Stimulated activated CD4-positive, alpha-beta T cell treated with anti-CD3 and anti-CD28 coated beads, Interleukin-4, amount 100 ng/mL, for 4 hours (primary cell): ENCODE measurements at places on chromosomes 6 and 20.

- DNase-seq, result no peak
Measured at GRCh38 chr6:56516003-56516402, 126.7 kb downstream of the DST start.

DNA sequence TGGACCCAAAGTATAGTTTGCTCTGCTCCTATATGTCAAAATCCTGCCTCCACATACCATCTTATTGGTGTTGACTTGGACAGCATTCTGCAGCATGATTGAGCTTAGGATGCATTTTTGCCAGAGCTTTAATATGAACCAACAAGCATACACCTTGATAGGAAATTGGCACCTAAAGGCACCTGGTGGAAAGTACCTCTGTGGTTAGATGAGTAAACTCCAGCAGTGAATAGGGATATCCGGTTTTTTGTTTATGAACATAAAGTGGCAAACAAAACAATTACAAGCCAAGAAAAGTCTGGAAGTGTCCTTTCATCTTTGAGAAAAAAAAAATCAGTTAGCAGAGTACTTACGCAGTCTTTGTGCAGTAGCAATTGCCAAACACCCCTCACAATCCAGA lies 6.2 kb upstream of the CYP24A1 start:
- DNase-seq, result no peak

GRCh38 chr6:150142097-150142669 lies 661 bp upstream of the PPP1R14C start:
- no peak for DNase-seq

- DNase-seq, result no peak
Measured at GRCh38 chr6:33993091-33993490, 152.8 kb downstream of the GRM4 start.

DNA sequence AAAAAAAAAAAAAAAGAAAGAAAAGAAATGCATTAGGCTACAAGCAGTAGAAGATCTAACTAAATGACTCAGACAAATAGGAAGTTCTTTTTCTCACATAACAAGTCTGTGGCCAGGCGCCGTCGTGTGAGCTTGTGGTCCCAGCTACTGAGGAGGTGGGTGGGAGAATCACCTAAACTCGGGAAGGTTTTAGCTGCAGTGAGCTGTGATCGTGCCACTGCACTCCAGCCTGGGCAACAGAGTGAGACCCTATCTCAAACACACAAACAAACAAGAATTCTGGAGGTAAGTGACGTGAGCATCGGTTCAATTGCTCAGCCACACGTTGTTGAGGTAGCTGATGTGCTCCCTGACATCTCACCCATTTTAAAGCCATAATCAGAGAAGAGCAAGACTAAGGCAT lies 37.9 kb upstream of the SLC23A2 start:
- DNase-seq, result peak; percentile 16

DNA sequence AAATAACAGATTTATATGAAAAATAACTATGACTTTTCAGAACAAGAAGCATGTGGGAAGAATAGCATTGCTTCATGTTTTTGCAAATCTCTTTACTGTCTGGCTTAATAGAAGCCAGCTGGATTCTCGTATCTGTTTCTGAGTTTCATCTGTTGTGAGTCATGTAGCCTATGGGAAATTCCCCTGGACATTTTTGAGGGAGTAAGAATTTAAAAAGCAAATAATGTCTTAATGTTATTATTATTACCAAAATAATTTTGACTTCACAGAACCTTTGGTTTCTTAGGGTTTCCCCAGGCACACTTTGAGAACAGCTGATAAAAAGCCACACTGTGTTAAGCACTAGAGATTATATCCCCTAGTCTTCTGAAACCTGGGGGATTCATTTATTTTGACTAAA lies 75.8 kb downstream of the SYCP2L start:
- no peak for DNase-seq

DNA sequence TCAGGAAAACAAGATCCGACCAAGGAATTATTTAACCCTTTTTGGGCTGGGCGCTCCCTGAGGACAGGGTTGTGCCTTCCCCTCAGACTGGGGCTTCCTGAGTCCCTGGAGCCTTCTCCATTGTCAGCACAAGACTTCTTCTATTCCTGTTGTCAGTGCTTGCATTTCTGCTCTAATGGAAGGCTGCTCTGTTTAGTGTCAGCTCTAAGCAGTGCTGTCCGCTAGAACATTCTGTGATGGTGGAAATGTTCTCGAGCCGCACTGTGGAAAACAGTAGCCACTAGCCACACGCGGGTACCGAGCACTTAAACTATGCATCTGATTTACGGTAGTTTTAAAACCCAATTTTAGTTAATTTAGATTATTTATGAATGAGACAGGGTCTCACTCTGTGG lies 64.0 kb downstream of the VEGFA start:
- DNase-seq, result no peak

- DNase-seq, result no peak
Measured at GRCh38 chr6:108958900-108959770, 110.9 kb downstream of the ARMC2 start.

DNA sequence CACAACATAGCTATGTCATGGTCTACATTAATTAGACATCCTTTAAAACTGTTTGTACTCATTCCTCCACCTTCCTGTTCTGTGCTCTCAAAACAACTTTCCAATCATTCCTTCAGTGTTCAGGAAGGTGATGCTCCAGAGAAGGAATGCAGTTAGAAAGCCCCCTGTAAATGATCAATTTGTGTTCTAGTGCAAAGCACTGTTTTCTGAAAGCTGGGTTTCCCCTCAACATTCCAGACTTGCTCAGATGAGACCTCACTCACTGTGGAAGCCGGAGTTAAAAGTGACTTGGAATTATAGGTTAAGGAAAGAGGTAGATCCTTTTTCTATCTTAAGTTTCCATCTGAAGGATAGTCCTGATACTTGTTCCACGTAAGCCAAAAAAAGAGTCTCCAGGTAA lies 95.9 kb downstream of the BMP2 start:
- no peak for DNase-seq
